ENCODE measurements at places on chromosomes 12 and 14. TPM values are rescaled to one million over a fixed set of nuclear protein-coding genes. Genes with fewer than 3 reads are reported as not detected.

DGLUCY gene
- polyA plus RNA-seq: 20.4 TPM

LAG3 gene
- 0.05 TPM for polyA plus RNA-seq

PTPRB gene
- polyA plus RNA-seq: 6.5 TPM

TAMALIN gene
- 9.6 TPM for polyA plus RNA-seq

MRPL51 gene
- polyA plus RNA-seq: 153 TPM

GRCh38 chr12:18643681-18644080 is 94.1 kb downstream of the PLCZ1 start:
- H3K4me1 ChIP-seq: no peaks in the 10 kb centered on the region
- H3K4me3 ChIP-seq: no peak overlapping the region
- H3K27ac ChIP-seq: no peak overlapping the region
- DNase-seq: no peak
- H3K27me3 ChIP-seq: no peaks in the 10 kb centered on the region

DNA sequence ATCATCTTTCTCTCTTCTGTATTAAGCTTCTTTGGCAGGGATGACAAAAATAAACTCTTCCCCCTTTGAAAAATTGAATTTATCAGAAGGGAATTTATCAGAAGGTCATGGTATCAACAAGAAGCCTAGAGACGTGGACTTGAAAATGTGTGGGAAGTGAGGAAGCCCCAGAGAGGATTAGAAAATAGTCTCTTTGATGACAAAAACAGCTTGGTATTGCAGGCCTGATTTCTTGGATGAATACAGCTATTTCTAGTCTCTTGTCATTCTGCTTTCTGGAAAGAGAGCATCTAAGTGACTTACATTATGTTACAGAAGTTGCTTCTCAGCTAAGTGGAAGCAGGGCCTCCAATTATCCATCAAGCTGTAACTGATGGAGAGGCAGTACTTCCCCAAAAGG is 111.1 kb downstream of the KITLG start:
- no peak overlapping the region for H3K4me3 ChIP-seq
- no peaks in the 10 kb centered on the region for H3K36me3 ChIP-seq
- H3K27ac ChIP-seq: no peak overlapping the region
- H3K4me1 ChIP-seq: peaks cover 6% of the 10 kb centered on the region

DNA sequence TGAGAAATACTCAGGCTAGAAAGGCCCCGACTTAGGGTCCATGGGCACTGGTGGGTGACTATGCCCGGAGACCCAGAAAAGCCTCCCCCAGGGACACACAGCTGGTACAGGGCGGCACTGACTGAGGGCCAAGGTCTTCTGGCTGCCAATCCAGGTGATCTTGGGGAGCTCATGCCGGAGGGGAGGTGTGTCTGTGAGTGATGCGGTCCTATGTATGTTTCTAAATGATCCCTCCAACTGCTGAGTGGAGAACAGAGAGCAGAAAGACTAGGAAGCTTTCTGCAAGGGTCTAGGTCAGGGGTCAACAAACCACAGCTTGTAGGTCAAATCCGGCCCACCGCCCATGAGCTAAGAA is 391 bp downstream of the SERPINA4 start:
- no peaks in the 10 kb centered on the region for H3K36me3 ChIP-seq
- no peak overlapping the region for H3K27ac ChIP-seq
- no peak overlapping the region for H3K4me3 ChIP-seq
- no peaks in the 10 kb centered on the region for H3K4me1 ChIP-seq
- no peak for DNase-seq

GRCh38 chr14:60250257-60251035 is 1.4 kb downstream of the PPM1A start:
- H3K27ac ChIP-seq: peak overlapping the region; percentile 100
- DNase-seq: no peak
- no peaks in the 10 kb centered on the region for H3K27me3 ChIP-seq
- H3K4me1 ChIP-seq: peaks cover 39% of the 10 kb centered on the region
- no peaks in the 10 kb centered on the region for H3K36me3 ChIP-seq
- peak overlapping the region; percentile 93 for H3K4me3 ChIP-seq

GRCh38 chr12:79782172-79782900 is 91.6 kb upstream of the PAWR start:
- peaks cover 93% of the 10 kb centered on the region for H3K36me3 ChIP-seq
- no peak overlapping the region for H3K27ac ChIP-seq
- DNase-seq: no peak
- no peak overlapping the region for H3K4me3 ChIP-seq
- no peaks in the 10 kb centered on the region for H3K27me3 ChIP-seq
- no peaks in the 10 kb centered on the region for H3K4me1 ChIP-seq

Measured in psoas muscle (tissue), 8 donors.